T-cell (primary cell): ENCODE measurements at places on chromosomes 2 and 18.
A peak's percentile ranks its signal among the peaks of the same experiment; 100 is the strongest.

- DNase-seq: no peak
These were observed 566.0 kb downstream of the TMX3 start for GRCh38 chr18:68148863-68149262.

- no peak for DNase-seq
These were observed 18.3 kb upstream of the FOSL2 start for GRCh38 chr2:28374331-28374730.

GRCh38 chr18:69999656-70000055 is 52.0 kb upstream of the CD226 start:
- DNase-seq: no peak

GRCh38 chr2:8491296-8492027 is 190.4 kb upstream of the ID2 start:
- no peak for DNase-seq

DNA sequence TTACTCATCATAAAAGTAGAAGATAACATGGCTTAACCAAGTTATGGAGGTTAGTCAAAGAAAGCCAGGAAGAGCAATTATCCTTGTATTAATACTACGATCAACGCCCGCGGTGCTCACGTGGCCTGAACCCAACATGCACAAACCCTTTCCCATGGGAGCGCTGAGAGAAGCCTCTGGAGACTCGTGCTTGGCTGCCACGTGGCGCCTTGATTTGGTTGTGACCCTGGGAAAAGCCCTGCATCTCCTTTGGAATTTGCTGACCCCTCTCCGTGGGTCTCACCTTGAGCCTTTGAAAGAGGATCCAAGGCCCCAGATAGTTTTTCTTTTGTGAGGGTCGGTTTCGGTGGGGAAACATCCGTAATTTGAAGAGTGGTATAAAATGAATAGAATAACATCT is 255.6 kb downstream of the DCDC2C start:
- no peak for DNase-seq

DNA sequence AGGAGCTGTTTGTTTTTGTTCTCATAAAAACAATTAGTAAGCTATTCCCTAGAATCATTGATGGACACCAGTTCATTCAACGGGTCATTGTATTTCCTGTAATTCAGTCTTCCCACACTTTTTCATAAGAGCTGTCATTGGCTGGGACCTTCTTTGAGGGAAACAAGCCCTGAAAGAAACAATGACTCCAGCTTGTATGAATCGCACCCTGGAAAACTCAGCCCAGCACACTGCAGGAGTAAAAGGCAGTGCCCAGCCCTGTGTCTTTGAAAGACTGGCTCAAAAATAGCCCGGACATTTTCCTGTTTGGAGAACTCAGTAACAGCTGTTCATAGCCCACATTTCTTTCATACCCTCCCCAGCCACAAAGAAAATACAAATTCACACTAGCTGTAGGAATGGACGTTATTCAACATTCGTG is 81.5 kb downstream of the NCKAP5 start:
- DNase-seq: no peak

DNA sequence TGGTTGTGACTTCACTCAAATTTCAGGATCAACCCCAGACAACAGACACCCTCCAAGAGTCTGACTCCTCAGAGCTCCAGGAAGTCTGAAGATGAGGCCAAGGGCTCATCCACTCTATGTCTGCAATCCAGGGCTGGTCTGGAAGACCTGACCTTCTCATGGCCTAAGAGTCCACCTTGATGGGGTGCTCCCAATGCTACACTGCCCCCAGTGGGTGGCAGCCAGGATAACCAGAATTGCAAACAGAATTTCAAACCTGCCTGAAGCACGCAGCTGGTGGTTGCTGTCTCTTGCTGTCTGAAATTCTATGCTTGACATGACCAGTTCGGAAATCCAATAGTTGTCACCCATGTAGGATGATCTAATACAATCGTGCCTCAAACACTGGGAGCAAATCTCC is 96.0 kb downstream of the UXS1 start:
- peak; percentile 20 for DNase-seq

GRCh38 chr2:182616471-182617393 is 99.3 kb upstream of the DNAJC10 start:
- no peak for DNase-seq

DNA sequence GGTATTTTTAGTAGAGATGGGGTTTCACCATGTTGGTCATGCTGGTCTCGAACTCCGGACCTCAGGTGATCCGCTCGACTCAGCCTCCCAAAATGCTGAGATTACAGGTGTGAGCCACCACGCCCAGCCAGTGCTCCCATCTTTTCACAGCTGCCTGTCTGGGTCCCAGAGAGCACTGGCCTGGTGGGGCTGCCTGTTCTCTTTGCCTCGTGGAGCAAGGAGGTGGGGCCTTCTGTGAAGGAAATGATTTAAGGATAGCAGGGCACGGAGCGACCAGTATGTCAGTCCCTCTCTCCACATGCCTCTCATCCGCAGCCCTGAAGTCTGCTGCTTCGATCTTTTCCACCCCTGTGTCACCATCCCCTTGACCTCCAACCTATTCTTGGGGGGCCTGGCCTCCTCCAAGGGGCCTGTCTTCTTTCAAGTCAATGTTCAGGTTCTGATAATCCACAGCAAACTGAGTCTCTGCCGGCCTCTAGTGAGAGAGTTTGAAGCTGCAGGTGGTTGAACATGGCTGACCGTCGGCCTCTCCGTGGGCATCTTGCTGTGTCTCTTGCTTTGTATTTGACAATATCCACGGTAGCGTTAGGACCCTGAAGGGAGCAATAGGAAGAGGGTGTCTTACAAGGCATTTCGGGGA is 28.2 kb upstream of the GIGYF2 start:
- no peak for DNase-seq

DNA sequence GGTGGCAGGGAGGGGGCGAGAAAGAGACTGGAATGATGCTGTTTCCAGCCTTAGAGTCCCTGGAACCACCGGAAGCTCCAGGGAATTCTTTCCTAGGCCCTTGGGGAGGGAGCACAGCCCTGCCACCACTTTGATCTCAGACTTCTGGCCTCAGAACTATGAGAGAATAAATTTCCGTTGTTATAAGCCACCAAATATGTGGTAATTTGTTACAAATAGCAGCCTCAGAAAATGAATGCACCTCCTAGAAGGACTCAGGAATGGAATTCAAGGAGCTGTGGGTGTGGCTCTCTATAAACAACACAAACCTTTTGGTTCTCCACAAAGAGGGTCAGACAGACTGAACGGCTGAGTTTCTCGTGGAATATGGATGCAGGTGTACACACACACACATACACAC is 144.5 kb downstream of the ACKR3 start:
- DNase-seq: no peak

DNA sequence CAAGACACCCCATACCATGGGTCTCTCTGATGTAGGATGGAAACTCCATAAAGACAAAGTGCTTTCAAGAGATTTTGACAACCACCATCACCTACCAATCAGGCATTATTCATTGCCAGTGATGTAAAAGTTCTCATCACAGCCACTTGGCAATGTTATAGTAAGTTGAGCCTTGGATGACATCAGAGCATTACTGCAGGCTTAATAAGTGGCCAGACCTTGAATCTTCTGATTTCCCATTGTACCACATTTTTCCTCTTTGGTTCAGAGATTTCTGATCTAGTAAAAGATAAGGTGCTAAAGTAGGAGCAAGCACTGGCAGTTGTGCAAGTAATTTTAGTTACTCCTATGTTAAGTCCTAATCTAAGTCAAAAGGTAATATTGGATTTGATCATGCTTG is 36.5 kb downstream of the OSR1 start:
- DNase-seq: no peak

DNA sequence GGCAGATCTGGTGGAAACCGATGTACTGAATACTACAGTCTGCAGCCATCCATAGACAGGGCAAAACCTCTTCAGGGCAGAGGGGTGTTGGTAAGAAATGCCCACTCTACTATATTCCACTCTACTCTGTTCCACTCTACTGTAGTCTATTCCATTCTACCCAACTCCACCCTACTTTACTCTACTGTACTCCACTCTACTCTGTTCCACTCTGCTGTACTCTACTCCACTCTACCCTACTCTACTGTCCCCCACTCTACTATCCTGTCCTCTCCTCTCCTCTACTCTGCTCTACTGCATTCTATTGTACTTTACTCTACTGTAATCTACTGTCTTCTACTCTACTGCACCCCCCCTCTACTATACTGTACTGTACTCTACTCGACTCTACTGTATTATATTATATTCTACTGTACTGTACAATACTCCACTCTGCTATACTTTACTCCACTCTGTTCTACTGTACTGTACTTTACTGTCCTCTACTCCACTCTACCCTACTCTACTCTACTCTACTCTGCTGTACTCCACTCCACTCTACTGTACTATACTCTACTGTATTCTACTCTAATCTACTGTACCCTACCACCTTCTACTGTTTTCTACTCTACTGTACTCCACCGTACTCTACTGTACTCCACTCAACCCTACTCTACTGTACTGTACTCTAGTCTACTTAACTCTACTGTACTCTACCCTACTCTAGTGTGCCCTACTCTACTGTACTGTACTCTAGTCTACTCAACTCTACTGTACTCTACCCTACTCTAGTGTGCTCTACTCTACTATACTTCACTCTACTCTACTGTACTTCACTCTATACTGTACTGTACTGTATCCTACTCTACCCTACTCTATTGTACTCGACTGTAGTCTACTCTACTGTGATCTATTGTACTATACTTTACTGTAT is 17.0 kb upstream of the FOXI3 start:
- DNase-seq: no peak

DNA sequence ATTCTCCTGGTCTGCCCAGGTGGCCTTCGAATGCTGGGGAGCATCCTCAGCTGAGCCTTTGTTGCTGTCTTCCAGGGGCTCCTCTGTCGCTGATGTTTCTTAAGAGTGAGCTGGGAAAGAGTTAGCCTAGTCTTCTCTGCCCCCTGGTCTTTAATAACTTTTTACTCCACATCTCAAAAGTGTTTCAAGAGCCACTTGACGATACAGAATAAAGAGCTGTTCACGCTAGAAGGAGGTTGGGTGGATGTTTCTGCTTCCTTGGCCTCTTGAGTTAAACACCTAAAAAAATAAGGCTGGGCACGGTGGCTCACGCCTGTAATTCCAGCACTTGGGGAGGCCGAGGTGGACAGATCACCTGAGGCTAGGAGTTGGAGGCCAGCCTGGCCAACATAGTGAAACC is 2.8 kb upstream of the BUB1 start:
- DNase-seq: no peak

GRCh38 chr18:12768625-12769024 is 65.8 kb downstream of the PSMG2 start:
- DNase-seq: no peak

GRCh38 chr2:216327447-216327935 is 44.8 kb downstream of the MARCHF4 start:
- DNase-seq: no peak

DNA sequence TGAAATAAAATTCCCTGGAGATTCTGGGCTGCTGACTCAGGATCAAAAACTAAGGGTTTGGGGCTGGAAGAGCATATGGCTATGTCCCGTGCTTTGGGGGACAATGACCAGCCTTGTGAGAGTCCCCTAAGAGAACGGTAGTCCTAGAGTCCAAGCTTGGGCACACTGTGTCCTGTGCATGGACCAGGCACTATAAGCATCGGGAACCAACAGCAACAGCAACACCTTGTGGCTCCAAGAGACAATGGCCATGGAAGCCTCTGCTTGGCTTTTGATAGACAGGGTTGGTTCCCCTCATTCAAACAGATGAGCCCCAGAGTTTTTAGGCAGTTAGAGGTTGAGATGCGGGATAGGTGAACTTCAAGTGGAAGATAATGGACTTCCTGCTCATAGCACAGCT is 294.4 kb upstream of the CHAC2 start:
- DNase-seq: no peak

- DNase-seq: no peak
These were observed 709.3 kb downstream of the SLC4A3 start for GRCh38 chr2:220336771-220337170.

DNA sequence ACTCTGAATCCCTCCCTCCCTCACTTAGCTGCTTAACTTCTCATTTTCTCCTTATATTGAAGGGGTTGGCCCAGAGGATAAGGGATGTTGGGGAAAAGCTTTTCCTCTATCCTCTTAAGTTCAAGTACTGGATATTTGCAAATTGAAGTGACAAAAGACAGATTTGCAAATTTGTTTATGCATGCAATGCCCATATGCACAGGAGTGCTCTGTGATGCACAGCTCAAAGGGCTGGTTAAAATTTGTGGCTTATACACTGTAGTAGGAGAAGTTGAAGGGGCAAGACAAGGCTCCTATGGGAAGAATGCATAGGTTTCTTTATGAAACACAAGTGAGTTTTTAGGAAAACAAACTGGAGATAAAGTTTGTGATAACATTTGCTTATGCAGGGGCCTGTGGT is 8.4 kb upstream of the MSH6 start:
- DNase-seq: no peak

GRCh38 chr2:100888601-100889000 is 68.7 kb downstream of the NPAS2 start:
- DNase-seq: no peak

DNA sequence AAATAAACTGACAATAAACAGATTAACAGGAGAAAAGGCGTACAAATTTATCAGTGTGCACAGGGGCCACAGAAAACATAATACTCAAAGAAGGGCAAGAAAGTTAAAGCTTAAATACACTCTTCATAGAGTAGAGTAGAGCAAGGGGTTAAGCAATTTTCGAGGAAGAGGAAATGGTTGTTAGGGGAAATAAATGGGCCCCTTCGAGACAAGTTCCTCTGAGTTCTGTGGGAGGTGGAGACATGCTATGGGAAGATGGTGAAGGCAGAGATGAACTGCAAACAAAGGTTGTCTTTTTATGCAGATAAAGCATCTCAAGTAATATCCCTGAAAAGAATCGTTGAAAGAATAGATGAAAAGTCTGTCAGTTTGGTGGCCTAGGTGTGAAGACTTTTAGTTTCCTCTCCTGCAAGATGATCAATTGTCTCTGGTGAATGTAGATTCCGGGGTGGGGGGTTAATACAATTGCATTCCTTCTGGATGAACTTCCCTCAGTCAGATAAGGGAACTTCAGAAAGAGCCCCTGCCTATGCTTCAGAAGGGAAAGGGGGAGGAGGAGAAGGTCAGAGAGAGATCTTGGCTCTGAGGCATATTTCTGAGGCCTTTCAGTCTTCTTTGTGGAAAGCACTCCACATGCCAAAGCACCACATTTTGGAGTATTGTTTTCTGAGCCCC is 127.0 kb downstream of the METTL4 start:
- DNase-seq: no peak

GRCh38 chr2:136117909-136118818 is at the start of gene CXCR4:
TSS of gene CXCR4 (minus strand) at chr2:136118149. CDS start at chr2:136118060, 89 bp downstream.
- peak; percentile 91 for DNase-seq

GRCh38 chr18:49378458-49378857 is 82.0 kb downstream of the DYM start:
- no peak for DNase-seq

DNA sequence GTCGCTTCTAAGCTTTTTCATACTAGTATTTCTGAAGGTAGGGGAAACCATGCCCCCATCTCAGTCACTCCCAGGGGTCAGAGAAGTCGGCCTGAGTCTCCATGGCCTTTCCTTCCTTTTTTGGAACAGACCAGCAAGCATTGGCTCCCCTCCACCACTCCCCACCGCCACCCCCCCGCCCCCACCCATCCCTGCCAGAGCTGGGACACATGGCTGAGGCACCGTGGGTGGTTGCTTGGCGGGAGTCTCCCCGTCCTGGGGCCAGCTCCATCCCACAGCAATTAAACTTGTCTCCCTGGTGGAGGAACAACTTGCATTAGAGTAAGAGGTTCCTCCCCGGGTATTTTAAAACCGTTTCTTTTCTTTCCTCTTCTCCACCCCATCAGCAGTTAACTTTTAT is 100.8 kb upstream of the TFPI start:
- no peak for DNase-seq
